NCI-H510A treated with DMSO at 0.1 percent for 48 hours (cell line): ENCODE measurements at places on chromosomes 2 and 18.

DNA sequence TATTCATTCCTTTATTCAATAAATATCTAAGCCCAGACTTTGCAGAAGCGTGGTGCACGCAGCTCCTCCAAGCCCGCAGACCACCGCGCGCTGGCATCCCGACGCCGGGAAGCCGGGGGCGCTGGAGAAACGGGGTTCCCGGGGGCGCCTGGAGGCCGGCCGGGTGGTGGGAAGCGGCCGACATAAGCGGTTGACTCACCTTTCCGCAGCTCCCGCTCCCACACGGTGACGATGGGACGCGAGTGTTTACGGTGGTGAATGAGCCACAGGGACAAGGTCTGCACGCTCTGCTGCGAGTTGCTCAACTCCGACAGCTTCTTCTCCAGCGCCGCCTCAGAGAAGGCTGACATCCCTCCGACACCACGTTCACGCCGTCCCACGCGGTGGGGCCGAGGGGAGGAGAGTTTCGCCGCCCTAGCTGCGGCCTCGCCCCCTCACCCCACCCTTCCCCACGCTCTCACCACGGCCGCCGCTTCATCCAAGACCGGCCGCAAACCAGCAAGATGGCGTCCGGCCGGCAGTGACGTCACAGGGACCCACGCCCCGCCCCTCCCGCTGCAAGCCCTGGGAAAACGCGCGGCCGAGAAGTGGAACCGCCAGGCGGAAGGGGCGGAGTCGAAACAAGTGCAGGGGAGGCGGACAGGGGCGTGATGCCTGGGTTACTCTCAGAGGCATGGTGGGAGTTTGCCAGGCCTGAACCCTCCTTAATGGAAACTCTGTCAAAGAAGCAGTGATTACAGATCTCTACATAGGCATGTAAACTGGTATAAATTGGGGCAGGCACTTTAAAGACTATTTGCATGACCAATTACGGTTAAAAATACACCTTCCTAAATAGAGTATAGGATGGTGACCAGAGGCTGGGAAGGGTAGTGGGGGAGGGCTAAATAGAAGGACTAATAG lies at the start of gene RPRD1A:
RPRD1A (minus strand) TSS at position 505 of the 903 bp plus-strand sequence; CDS start at position 350, 155 bp downstream.
- DNase-seq, result peak; percentile 99

GRCh38 chr18:371609-371982 lies 103.7 kb upstream of the THOC1 start:
- DNase-seq, result no peak

GRCh38 chr2:46861916-46862315 lies 53.7 kb downstream of the MCFD2 start:
- DNase-seq, result no peak

- DNase-seq, result no peak
Observed at GRCh38 chr2:126730655-126731054, 74.7 kb downstream of the GYPC start.

DNA sequence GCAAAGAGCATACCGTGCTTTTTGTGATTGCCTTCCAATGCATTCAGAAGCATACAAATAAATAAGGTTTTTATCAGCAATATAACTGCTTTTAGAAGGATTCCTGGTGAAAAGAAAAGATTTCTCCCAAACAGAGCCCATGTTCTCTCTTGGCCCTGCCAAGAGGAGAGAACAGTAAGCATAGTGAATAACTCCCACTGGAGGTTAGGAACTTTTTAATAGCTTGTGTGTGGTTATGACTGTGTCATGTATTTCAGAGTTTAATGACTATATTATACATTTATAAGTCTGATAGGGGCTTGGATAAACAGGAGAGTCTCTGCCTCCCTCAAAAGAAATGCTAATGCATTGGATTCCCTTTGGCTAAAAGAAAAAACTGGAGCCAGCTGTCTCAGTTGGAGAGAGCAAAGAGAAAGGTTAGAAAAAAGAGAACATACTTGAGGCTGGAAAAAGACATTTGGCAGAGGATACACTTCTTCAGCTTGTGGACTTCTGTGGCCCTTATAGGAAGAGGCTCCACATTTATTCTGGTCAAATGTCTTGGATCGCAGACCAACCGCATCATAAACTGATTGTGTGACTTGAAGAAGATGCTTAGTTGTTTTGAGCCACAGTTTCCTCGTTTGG lies 63.0 kb upstream of the SPRED2 start:
- no peak for DNase-seq

- no peak for DNase-seq
Observed at GRCh38 chr2:102518170-102518569, 45.1 kb downstream of the SLC9A4 start.

DNA sequence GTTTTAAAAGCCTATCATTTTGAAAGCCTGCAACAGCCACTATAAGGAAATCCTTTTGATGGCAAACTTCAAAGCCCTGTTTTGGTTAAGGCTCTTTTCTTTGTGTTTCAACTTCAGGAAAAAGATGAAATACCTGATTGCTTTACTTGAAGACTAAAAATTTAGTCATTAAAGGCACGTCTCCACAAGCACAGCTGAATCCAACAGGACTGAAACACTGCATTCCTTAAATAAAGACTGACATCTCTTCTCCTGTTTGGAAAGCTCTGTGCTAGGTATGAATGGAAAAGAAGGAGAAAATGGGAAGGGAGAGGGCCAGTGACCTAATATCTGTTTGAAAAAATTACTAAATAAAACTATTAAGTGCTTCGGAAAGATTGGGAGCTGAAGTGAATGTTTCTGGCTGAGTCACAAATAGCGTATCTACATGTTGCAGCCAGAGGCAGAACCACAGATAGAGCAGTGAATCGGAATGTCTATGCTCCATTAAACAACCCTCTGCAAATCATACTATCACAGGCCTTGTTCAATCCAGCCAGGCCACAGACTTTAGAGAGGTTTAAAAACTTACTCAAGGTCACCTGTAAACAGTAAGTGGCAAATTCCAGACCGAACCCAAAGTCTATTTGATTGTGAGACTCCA lies 21.1 kb upstream of the RALBP1 start:
- no peak for DNase-seq

DNA sequence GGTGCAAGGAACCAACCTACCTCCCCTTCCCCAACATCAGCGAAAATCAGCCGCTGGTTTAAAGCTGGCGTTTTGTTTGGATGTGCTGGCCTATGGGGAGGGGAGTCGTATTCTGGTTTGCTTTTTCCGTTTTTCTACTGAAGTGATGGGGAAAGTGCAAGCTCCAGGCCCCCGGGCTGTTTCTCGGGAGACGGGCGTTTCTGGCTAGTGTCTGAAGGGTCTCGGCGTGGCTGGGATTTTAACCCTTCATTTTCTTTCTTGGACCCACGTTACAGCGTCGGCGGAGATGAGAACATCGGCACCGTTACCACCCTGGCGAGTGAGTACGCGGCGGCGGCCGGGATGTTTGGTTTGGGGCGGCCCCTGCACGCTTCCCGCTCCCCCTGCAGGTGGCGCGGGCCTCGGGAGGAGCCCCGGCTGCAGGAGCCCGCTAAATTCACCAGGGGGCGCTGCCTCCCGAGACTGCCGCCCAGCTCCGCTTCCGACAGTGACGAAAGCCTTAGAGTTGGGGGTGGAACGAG lies 70.7 kb downstream of the PLB1 start:
- DNase-seq, result peak; percentile 79

DNA sequence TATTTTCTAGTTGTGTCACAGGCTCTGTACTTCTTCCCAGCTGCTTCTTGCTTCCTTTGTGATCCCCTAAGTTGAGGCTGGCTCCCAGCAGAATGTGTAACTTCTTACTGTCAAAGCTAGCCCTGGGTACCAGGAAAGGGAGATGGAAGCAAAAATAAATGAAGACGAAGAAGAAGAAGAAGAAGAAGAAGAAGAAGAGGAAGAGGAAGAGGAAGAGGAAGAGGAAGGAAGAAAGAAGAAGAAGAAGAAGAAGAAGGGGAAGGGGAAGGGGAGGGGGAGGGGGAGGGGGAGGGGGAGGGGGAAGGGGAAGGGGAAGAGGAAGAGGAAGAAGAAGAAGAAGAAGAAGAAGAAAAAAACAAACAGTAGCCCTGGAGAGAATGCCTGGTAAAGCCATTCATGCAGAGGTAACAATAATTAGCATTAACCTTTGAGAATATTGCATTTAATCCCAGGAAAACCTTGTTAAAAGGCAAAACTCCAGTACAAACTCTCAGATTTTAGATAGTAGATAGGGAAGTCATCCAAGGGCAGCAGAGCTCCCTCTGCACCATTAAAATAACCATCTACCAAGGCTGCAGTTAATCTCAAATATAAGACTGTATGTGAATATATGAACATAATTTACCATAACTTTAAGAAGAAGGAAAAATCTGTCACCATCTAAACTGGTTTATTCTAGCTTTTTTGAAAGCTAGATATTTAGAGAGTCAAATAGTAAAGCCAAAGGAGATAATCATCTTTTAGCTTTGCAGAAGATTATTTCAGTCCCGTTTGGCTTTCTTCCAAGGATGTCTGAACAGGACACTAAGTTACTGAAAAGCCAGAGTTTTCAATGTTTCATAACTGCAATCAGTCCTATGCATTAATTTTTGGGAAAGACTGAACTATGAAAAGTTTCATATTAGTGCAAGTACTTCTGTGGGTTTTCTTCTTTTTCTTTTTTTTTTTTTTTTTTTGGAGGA lies 44.3 kb upstream of the FBXO11 start:
- no peak for DNase-seq

DNA sequence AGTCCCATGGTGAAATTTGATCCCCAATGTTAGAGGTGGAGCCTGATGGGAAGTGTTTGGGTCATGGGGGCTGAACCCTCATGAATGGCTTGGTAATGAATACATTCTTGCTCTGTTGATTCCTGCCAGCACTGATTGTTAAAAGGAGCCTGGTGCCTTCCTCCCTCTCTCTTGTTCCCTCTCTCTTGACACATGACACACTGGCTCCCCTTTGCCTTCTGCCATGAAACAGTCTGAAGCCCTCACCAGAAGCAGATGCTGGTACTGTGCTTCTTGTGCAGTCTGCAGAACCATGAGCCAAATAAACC lies 30.6 kb upstream of the EPC2 start:
- peak; percentile 61 for DNase-seq

- DNase-seq, result no peak
Observed at GRCh38 chr2:169095621-169096105, 26.3 kb downstream of the DHRS9 start.

GRCh38 chr2:32064021-32064601 lies 755 bp downstream of the SPAST start:
- DNase-seq, result peak; percentile 21

- DNase-seq, result peak; percentile 62
Observed at GRCh38 chr2:102703748-102704147, 58.1 kb upstream of the TMEM182 start.

DNA sequence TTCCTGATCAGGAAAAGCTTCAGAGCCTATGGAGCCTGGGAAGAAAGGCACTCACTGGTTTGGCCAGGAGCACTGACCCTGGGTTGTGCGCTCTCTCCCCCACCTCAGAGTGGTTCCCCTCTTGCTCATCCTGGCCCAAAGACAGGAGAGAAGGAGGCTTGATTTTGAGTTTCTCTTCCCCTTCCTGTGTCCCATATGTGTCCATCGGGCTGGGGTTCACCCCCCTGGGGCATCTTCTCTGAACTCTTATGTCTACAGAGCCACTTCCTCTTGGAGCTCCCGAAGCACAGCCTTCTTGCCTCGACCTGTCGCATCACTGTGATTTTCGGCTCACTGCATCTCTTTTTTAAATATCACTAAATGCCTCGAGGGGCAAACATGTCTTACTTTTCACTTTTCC lies 692.3 kb downstream of the RNF144A start:
- no peak for DNase-seq

GRCh38 chr2:174059884-174060244 lies 94.7 kb upstream of the SP3 start:
- DNase-seq, result no peak

DNA sequence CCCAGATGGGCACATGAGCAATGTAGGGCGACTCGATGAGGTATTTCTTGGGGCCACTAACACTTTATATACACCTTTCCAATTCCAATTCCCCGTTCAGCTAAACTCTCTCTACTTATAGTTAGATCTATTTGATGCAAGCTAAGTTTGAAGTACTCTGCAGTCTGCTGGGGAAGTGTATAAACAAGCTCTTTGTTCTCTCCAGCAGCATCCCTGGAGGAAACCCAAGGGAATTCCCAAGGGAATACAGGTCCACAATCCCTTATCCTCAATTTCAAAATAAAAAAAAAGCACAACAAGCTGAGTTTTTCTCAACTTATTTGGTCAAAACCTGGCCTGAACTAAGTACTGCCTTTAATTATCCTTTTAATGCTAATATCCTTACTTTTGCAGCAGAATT lies 433.3 kb downstream of the NBAS start:
- no peak for DNase-seq

- DNase-seq, result peak; percentile 93
Observed at GRCh38 chr2:232890896-232891601, 21.0 kb downstream of the SNORC start.

DNA sequence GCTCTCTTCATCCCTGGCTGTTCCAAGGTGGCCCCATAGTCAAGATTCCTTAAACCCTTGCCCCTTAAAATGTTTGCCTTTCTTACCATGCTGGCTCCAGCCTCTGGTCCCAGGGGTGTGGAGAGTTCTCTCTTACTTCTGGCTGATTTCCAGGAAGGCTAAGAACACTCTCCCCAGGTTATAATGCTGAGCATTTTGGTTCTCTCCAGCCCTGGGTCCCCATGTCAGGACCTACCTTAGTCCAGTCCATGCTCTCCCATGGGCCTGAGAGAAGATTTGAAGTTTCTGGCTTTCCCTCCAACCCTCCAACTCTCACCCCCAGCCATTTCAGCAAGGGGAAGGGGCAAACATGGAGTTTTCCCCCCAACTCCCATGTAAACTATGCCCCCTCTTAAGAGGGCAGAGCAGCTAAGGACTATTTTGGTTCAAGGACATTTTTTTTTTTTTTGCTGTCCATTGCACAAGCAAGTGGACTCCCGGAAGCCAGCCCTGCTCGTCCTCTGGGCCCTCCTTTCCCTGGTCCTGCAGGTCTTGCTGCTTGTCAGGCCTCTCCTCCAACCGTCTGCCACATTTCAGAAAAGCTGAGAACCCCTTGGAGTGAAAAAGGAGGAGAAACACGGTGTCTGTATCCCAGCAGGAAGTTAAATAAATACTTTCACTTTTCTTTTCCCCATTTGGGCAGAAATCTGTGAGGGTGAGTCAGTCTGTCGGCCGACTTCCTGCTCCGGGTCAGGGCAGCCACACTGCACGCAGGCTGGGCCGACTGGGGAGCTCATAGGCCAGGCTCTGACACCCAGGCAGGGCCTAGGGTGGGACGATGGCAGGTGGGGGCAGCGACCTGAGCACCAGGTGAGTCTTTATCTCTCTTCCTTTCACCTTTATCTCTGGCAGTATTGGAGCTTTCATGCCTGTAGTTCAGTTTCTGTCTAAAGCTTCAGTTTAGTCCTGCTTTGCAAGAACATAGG lies at the start of gene SP140L:
SP140L (plus strand) TSS at position 741 of the 965 bp plus-strand sequence; CDS start at position 818, 77 bp downstream.
- no peak for DNase-seq

DNA sequence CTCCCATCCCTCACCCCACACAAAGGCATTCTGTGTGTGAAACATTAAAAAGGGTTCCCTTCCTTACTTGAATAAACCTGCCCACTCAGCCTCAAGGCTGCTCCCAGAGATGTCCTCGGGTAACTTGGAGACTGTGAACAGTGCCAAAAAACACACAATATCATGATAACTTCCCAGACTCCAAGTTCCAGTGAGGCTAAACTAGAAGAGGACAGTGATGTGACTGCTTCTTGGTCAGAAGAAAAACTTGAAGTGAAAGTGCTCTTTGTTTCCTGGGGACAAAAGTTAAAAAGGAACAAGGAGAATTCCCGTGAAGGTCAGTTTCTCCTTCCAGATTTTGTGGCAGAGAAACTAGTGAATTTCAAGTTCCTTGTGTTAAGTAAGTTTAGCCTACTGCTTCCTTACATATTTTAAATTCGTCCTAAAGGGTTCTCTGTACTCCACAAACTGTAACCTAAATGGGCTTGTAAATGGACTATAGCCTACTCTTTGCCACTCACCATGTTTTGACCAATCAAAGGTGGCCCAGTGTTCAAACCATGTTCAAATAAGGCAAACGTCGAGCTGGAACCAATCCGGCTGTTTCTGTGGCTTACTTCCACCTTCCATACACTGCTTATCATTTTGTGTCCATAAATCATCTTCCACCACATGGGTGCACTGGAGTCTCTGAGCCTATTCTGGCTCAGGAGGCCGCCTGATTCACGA lies 20.4 kb downstream of the TPRKB start:
- no peak for DNase-seq
